ENCODE measurements at places on chromosomes 5 and 9.

- peak; percentile 90 for DNase-seq
Measured at GRCh38 chr5:134526483-134527155, 1.1 kb downstream of the JADE2 start.

GRCh38 chr5:34622098-34622400 is 34.1 kb upstream of the RAI14 start:
- DNase-seq, result no peak

DNA sequence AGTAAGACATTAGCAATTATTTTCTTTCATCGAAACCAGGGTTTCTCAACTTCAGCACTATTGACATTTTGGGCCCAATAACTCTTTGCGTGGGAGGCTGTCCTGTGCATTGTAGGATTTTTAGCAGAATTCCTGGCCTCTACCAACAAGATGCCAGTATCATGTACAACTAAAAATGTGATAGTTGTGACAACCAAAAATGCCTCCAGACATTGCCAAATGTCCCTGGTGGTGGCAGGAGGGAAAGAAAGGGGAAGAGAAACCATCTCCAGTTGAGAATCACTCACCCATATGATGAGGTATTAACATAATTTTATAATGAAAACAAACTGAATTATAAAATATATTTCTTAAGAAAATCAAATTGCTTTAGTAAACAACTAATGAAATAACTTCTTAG is 406.1 kb downstream of the RAB3C start:
- no peak for DNase-seq

DNA sequence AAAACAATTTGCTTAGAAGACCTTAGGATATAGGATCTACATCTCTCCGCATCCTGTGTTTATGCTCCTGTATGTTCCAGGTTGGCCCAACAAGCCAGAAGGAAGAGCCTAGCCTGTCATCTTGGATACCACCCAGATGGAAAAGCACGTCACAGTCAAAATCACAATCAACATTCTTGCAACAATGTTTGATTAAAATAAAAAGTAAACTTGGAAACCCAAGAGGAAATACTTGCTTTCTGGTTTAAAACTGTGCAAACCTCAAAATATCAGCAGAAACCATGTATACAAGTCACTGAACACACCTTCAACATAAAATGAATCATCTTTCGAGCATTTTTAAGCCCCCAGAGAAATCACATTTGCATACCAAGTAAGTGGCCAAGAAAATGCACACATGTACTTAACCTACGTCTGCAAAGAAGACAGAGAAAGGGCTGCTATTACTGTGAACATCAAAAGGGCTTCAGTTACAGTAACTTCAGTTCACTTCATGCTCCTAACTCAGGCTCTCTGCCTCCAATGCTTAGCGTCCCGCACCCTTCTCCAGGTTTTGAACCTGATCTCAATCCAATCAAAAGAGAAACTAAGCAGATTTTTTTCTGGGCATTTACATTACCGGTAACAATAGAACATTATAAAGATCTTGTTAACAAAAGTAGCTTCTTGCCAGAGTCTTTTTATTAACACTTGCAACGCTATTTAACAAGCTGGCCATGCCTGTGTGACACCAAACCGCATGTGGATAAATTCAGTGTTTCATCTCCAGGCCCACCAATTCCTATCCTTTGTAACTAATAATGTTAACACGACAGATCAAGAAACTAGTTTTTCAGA is 1.3 kb downstream of the ENC1 start:
- DNase-seq, result no peak
